ENCODE measurements at places on chromosomes 2 and 18.

DNA sequence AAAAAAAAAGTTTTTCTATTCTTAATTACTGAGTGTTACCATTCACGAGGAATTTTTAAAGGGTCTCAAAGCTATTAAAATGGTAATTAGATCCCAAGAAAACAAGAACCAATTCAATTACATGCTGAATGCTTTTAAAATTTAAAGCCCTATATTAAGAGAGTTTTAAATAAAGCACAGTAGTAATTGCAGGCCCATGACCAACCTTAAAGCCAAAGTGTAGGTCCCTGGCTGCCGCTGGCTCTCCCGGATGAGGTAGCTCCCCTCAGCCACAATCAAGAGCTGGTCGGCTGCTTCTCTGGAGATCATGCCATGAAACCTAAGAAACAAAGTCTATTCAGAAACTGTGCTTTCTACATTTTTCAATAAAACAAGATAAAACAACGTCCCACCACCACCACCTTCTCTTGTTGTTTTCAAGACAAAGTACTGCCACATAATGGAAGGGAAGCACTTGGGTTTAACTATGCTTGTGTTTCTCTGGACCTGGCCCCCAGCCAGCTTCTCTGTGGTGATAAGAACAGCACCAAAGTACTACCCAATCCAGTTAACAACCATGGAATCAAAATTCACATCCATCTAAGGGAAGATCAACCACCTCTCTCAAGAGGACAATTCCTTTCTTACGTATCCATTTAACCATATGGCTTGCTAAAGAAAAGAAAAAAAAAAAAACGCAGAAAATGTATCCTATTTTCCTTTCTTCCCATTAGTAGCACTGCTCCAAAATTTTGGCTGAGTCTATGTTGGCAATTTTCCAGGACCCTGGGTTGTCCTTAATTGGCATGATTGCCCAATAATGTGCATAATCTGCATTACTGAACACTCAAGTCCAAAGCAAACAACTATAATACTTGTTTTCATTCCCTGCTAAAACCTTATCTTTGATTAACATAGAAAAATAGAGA is 90.1 kb downstream of the CHN1 start:
- no peaks in the 10 kb centered on the region for H3K36me3 ChIP-seq
- no peaks in the 10 kb centered on the region for H3K27me3 ChIP-seq
- ATAC-seq = no peak
- H3K4me3 ChIP-seq = no peak overlapping the region
- H3K27ac ChIP-seq = no peak overlapping the region

DNA sequence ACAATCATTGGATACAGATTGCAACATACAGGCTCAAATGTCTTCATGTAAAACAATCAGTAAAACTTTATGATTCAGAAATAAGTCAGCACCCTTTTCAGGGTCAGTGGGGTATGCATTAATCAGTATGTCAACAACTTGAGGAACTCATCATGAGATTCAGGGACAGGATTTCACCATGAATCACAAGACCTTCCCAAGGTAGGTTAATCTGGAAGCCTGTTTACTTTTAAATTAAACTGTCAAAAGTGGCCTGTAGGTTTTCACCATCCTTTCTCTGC is 104.8 kb downstream of the SP100 start:
- no peak for ATAC-seq
- no peak overlapping the region for H3K27ac ChIP-seq
- H3K27me3 ChIP-seq = no peaks in the 10 kb centered on the region
- H3K4me3 ChIP-seq = no peak overlapping the region

GRCh38 chr18:261398-262073 is 6.3 kb downstream of the THOC1 start:
- no peak overlapping the region for H3K4me3 ChIP-seq
- H3K4me1 ChIP-seq = peaks cover 27% of the 10 kb centered on the region
- H3K36me3 ChIP-seq = peaks cover 52% of the 10 kb centered on the region
- ATAC-seq = no peak
- H3K27ac ChIP-seq = no peak overlapping the region

- no peak overlapping the region for H3K4me3 ChIP-seq
- H3K27me3 ChIP-seq = no peaks in the 10 kb centered on the region
- H3K36me3 ChIP-seq = no peaks in the 10 kb centered on the region
- peaks cover 7% of the 10 kb centered on the region for H3K4me1 ChIP-seq
- peak overlapping the region; percentile 2 for H3K27ac ChIP-seq
Measured at GRCh38 chr2:151756820-151757219, 22.5 kb upstream of the NEB start.

DNA sequence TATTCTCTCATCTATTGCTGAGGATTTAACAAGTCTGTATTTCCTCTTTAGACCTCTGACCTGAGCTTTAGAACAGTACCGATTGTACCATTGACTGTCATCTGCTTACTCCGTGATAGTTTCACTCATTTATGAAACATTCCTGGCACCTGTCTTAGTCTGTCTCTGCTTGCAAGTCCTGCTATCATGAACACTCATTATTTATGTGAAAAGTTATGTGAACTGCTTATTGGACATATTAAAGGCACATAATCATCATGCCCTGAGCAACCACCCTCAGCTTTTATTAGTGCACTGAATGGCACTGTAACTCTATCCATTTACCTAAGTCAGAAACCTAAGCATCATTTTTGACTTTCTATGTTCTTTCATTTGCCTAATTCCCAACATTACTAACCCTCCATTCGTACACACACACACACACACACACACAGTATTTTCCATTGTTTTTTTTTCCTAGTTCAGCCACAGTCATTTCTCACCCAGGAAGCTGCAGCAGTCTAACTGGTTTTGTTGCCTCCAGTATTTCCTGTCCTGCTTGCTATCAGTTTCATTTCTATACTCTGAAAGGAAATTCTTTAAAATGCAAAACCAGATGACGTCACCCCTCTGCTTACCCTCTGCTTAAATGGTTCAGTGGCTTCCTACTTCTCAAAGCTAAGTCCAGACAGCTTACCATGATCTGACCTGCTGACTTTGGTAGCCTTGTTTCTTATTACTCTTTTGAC is 146.1 kb downstream of the HAUS1 start:
- peak; percentile 99 for ATAC-seq
- H3K36me3 ChIP-seq = peaks cover 20% of the 10 kb centered on the region
- H3K4me3 ChIP-seq = peak overlapping the region; percentile 63

- ATAC-seq = peak; percentile 71
- peaks cover 34% of the 10 kb centered on the region for H3K36me3 ChIP-seq
- no peaks in the 10 kb centered on the region for H3K27me3 ChIP-seq
- peak overlapping the region; percentile 77 for H3K4me3 ChIP-seq
Measured at GRCh38 chr2:241636182-241637017, 558 bp downstream of the THAP4 start.

DNA sequence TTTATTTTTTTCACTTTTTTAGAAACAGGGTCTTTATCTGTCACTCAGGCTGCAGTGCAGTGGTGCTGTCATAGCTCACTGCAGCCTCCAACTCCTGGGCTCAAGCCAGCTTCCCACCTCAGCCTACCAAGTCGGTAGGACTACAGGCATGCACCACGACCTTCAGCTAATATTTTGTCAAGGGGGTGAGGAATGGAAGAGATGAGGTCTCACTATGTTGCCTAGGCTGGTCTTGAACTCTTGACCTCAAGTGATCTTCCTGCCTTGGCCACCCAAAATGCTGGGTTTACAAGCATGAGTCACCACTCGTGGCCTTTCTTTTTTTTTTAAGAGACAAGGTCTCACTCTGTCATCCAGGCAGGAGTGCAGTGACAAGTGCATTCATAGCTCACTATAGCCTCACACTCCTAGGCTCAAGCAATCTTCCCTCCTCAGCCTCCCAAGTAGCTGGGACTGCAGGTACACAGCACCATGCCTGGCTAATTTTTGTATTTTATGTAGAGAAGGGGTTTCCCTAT is 13.4 kb downstream of the PPP1R7 start:
- ATAC-seq = no peak
- H3K4me1 ChIP-seq = no peaks in the 10 kb centered on the region
- peaks cover 55% of the 10 kb centered on the region for H3K36me3 ChIP-seq
- no peaks in the 10 kb centered on the region for H3K27me3 ChIP-seq

- H3K27ac ChIP-seq = no peak overlapping the region
- no peak for ATAC-seq
- H3K36me3 ChIP-seq = no peaks in the 10 kb centered on the region
- no peak overlapping the region for H3K4me3 ChIP-seq
- H3K4me1 ChIP-seq = no peaks in the 10 kb centered on the region
Measured at GRCh38 chr2:170525566-170525900, 189.6 kb upstream of the SP5 start.

DNA sequence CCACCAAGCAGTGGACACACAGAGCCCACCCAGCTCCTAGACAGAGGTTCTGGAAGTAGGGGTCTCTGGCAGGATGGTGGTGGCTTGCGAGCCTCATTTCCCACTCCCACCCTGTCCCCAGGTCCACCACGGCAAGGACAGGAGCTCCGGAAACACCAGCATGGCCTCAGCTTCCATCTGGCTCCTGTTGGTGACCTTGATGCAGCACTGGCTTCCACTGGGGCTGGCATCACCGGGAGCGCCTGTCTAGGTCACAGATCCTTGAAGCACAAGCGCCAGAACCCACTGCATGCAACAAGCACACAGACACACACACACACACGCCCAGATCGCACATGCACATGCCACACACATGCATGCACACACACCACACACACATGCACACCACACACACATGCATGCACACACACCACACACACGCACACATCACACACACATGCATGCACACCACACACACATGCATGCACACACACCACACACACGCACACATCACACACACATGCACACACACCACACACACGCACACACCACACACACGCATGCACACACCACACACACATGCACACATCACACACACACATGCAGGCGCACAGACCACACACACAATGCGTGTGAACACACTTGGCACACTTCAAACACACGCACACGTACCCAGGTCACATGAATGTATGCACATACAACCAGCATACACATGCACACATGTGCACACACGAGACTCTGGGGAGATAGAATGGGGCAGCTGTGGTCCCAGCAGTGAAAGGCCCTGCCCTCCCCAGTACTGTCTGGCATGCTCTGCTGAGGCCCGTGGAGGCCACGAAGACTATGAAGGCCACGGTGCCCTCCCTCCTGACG is 63.7 kb downstream of the TWIST2 start:
- no peak overlapping the region for H3K27ac ChIP-seq
- no peaks in the 10 kb centered on the region for H3K4me1 ChIP-seq
- no peak overlapping the region for H3K4me3 ChIP-seq
- peaks cover 18% of the 10 kb centered on the region for H3K27me3 ChIP-seq
- no peak for ATAC-seq

GRCh38 chr2:10811517-10811916 is 1.1 kb downstream of the PDIA6 start:
- peak overlapping the region; percentile 96 for H3K27ac ChIP-seq
- no peaks in the 10 kb centered on the region for H3K27me3 ChIP-seq
- peak overlapping the region; percentile 95 for H3K4me3 ChIP-seq
- ATAC-seq = no peak
- peaks cover 7% of the 10 kb centered on the region for H3K36me3 ChIP-seq

DNA sequence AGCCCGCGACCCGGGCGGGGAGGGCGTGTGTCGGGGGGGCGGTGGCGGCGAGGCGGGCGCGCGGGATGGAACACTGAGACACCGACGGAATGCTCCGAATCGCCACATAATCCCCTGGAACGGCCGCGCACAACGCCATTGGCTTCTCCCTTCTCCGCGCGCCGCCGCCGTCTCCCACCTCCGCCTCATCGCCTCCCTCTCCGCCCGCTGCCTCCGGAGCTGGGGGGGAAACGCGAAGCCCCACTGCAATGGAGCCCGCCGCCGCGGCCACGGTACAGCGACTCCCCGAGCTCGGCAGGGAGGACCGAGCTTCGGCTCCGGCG is at the start of gene PHLPP1:
Gene PHLPP1 (plus strand): TSS at position 106 of the 323 bp plus-strand sequence. CDS start 143 bp downstream, at position 249.
- H3K27ac ChIP-seq = peak within 1 kb of the TSS; percentile 78
- H3K27me3 ChIP-seq = no peaks in the 10 kb centered on the region
- H3K4me3 ChIP-seq = peak within 1 kb of the TSS; percentile 79

GRCh38 chr2:216535454-216535995 is 36.9 kb downstream of the RPL37A start:
- no peak for ATAC-seq
- H3K4me3 ChIP-seq = no peak overlapping the region
- H3K27ac ChIP-seq = no peak overlapping the region
- H3K36me3 ChIP-seq = no peaks in the 10 kb centered on the region
- H3K4me1 ChIP-seq = no peaks in the 10 kb centered on the region

GRCh38 chr18:10365021-10365500 is 89.4 kb upstream of the APCDD1 start:
- no peaks in the 10 kb centered on the region for H3K4me1 ChIP-seq
- ATAC-seq = no peak
- H3K27ac ChIP-seq = no peak overlapping the region
- H3K36me3 ChIP-seq = no peaks in the 10 kb centered on the region
- peaks cover 31% of the 10 kb centered on the region for H3K27me3 ChIP-seq

- no peak for ATAC-seq
- H3K27me3 ChIP-seq = no peaks in the 10 kb centered on the region
- no peak overlapping the region for H3K4me3 ChIP-seq
- H3K27ac ChIP-seq = no peak overlapping the region
- peaks cover 12% of the 10 kb centered on the region for H3K4me1 ChIP-seq
- peaks cover 26% of the 10 kb centered on the region for H3K36me3 ChIP-seq
Measured at GRCh38 chr2:191696001-191696400, 18.1 kb downstream of the NABP1 start.

GRCh38 chr2:209209943-209210342 is 213.9 kb upstream of the MAP2 start:
- H3K4me1 ChIP-seq = no peaks in the 10 kb centered on the region
- H3K4me3 ChIP-seq = no peak overlapping the region
- no peaks in the 10 kb centered on the region for H3K36me3 ChIP-seq
- no peaks in the 10 kb centered on the region for H3K27me3 ChIP-seq
- H3K27ac ChIP-seq = no peak overlapping the region
- ATAC-seq = no peak

DNA sequence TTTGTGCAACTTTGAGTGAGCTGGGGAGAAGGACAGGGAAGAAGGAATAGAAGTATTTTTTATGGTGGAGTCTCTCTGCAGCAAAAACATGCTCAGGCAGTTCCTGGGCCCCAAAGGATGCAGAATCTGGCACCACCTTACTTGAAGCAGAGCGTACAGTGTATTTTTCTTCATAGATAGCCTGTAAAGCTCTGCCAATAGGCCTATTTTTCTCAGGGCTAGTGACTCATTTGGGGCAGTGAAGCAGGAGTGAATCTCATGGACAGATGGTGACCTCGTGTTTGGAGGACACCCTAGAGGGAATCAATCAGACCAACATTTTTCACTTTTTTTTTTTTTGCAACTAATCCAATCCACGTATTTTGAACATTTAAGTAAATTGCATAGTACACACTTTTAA is 268.1 kb upstream of the CXCR4 start:
- H3K4me1 ChIP-seq = peaks cover 60% of the 10 kb centered on the region
- ATAC-seq = no peak
- H3K27me3 ChIP-seq = no peaks in the 10 kb centered on the region
- H3K36me3 ChIP-seq = no peaks in the 10 kb centered on the region
- no peak overlapping the region for H3K4me3 ChIP-seq

- peak overlapping the region; percentile 91 for H3K4me3 ChIP-seq
- peak; percentile 31 for ATAC-seq
- no peaks in the 10 kb centered on the region for H3K36me3 ChIP-seq
- peaks cover 30% of the 10 kb centered on the region for H3K27me3 ChIP-seq
- H3K4me1 ChIP-seq = peaks cover 6% of the 10 kb centered on the region
Measured at GRCh38 chr18:24397131-24397693, 412 bp downstream of the OSBPL1A start.

GRCh38 chr2:45746888-45747287 is 95.4 kb downstream of the PRKCE start:
- H3K36me3 ChIP-seq = peaks cover 14% of the 10 kb centered on the region
- ATAC-seq = no peak
- H3K4me1 ChIP-seq = peaks cover 70% of the 10 kb centered on the region
- H3K27me3 ChIP-seq = no peaks in the 10 kb centered on the region

GRCh38 chr2:42243297-42243696 is 74.1 kb downstream of the EML4 start:
- no peak overlapping the region for H3K27ac ChIP-seq
- H3K4me3 ChIP-seq = no peak overlapping the region
- H3K36me3 ChIP-seq = peaks cover 28% of the 10 kb centered on the region
- H3K27me3 ChIP-seq = no peaks in the 10 kb centered on the region
